AML-193 (cell line): ENCODE measurements at places on chromosomes 16 and 17.
A peak's percentile ranks its signal among the peaks of the same experiment; 100 is the strongest.

DNA sequence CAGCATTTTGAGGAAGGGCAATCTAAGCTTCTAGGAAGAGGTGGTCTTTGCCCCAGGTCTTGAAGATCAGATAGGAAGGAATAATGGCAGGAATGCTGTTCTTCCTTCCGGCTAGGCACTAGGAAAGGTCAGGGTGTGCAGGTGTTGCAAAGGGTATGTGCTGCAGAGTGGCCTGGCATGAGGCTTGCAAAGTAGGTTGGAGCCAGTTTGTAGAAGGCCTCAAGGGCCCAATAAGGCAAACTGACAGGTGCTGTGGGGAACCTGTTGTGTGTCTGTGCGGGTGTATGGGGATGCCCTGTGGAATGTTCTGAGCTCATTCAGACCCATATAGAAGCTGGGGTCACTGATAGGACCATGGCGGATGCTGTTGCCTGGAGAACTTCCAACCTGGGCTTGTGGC is 12.7 kb downstream of the MSI2 start:
- DNase-seq: no peak

GRCh38 chr17:46057366-46057765 is 58.3 kb downstream of the STH start:
- no peak for DNase-seq

- DNase-seq: no peak
Observed at GRCh38 chr16:58428621-58429542, 36.6 kb downstream of the GINS3 start.

- DNase-seq: no peak
Observed at GRCh38 chr16:27052007-27052406, 14.7 kb upstream of the C16orf82 start.

- DNase-seq: no peak
Observed at GRCh38 chr16:13835387-13835786, 84.6 kb upstream of the ERCC4 start.

DNA sequence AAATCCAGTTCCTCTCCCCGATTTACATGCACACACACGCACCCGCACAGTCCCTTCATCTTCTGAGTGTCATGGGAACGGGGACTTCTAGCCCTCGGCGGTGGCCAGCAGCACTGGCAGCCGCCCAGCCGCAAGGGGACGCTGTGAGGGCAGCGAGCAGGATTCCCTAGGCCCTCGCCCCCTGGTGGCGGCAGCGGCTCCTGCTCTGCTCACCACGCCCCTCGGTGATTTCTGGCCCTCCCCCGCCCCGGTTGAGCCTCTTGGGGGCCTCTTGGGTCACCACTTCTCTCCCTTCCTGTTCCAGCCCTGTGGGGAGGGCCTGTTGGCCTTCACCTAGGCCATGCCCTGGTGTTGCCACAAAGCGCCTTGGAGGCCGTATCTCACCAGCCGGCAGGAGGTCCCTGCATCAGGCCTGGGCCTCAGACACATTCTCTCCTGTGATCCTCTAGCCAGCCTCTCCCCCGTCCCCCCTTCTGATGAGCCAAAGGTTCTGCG is 75.2 kb upstream of the KSR1 start:
- DNase-seq: peak; percentile 83

GRCh38 chr16:7331997-7332396 is 648 bp upstream of the RBFOX1 start:
- DNase-seq: no peak

- DNase-seq: no peak
Observed at GRCh38 chr17:48746916-48747444, 18.4 kb upstream of the HOXB13 start.

DNA sequence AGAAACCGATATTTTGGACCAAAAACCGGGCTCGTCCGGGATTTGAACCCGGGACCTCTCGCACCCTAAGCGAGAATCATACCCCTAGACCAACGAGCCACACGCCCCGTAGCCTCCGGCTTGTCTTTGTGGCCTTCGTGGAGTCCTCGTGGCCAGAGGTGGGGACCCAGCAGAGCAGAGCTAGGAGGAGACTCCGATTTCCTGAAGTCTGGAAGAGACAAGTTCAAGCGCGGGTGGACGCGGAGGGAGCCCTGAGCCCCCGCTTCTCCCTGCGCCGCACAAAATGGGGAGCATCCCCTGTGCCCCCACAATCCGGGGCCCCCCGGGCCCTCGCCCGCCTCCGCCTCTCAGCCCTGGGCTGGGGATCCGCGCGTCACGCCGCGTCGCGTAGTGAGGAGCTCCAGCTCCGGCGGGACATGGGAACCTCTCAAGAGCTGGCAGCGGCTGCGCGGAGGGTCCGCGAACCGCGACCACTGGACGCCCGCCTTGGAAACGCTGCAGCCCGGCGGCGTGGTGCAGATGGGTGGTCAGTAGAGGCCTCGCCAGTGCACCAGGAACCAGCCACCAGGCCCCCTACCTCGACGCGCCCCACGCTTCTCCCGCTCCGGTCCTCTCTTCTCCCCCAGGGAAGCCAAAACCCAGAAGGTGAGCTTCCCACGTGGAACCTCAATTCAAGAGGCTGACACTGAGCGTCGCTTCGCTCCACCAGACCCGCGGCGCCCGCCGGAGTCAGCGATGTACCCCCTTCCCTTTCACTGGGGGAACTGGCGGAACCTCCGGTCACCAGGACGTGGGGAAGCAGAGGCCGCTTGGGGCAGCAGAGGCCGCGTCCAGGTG is 5.2 kb upstream of the OR1F1 start:
- DNase-seq: no peak

GRCh38 chr16:56994311-56994710 is 5.0 kb downstream of the NLRC5 start:
- no peak for DNase-seq

DNA sequence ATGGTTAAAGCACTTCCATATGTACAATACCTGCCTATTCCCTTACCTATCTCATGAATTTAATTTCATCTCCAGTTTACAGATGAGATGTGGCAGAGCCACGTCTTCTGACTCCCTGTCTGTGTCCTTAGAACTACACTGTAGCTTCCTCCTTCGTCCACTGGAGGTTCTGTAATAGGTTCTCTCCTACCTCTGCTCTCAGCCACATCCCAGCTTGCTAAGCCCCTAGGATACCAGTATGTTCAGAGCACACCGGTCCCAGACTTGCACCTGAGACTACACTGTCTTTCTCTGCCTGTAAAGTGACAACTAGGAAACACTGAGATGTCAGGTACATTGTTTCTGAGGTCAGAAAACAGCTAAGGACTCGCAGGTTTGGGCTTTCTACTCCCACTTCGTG is 3.8 kb upstream of the RASL10B start:
- no peak for DNase-seq

GRCh38 chr17:82384051-82384729 is 12.6 kb downstream of the UTS2R start:
- DNase-seq: no peak

GRCh38 chr17:72119077-72119872 is 1.5 kb upstream of the SOX9 start:
- no peak for DNase-seq

- no peak for DNase-seq
Observed at GRCh38 chr17:19017804-19018599, 13.4 kb upstream of the FAM83G start.

DNA sequence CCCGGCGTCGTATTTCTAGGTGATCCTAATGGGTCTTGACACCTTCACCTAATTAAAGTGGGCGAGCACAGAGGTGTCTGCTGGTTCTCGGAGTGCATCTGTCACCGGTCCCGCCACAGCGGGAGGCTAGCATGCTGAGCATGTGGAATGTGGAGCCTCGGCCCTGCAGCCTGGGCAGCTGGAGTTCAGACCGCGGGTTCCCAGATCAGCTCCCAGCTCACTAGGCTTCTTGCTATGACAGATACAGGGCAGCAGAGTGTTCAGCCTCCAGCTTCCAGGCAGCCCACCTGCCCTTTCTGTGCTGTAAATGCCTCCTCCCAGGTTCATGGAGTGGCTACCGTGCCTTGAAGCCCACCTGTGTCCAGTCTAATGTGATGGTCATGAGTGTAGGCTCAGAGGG is 166.7 kb downstream of the CPPED1 start:
- DNase-seq: no peak

DNA sequence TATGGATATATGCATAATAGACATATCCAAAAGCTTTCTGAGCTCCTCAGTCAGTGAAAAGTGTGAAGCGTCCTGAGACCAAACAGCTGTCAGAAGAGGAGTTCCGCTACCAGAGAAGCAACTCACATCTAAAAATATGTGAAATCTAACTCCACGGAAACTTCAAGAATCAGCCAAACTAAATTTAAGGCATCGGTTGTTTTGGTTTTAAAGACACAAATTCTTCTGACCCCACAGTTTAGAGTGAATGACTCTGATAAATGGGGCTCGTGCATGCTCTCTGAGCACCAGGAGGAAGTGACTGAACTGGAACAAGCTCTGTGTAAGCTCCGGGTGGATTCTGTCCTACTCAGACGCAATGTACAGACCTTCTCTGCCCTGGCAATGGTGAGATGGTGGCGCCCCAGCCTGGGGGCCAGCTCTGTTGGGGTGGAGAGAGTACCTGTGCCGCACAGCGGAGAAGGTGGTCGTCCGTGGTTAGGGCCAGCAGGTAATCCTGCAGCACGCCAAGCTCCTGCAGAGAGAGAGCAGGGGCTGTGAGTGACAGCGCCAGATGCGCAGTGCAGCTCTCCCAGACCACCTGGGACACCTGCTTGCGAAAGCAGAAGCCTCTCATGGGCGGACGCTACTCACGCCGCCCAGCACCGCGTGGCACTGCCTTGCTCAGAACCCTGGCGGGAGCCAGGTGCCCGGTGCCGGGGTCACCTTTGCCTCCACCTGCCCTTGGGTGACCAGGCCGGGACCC is 44.4 kb upstream of the ATP2A3 start:
- DNase-seq: no peak

DNA sequence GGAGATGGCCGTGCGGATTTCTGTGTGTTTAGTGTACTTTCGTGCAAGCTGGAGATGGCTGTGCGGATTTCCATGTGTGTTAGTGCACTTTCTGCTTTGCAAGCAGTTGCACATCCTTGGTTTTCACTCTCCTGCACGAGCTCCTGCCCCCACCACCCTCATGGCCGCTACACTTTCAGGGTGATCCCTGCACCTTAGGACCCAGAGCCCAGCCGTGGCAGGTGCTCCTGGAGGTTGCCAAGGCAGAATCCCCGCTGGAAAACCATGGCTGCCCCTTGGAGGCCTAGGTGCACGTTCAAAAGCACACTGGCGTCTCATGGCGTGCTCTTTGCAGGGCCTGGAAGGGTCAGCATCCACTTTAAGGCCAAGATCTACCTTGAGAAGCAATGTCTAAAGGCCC is 311.0 kb upstream of the TNRC6C start:
- no peak for DNase-seq

- DNase-seq: no peak
Observed at GRCh38 chr17:31444026-31444425, 52.6 kb downstream of the RAB11FIP4 start.

- no peak for DNase-seq
Observed at GRCh38 chr17:45395569-45396415, 36.9 kb downstream of the ARHGAP27 start.

- DNase-seq: no peak
Observed at GRCh38 chr17:17088086-17088485, 45.8 kb downstream of the MPRIP start.

GRCh38 chr17:33945646-33946546 is 309.2 kb upstream of the CCL2 start:
- no peak for DNase-seq

DNA sequence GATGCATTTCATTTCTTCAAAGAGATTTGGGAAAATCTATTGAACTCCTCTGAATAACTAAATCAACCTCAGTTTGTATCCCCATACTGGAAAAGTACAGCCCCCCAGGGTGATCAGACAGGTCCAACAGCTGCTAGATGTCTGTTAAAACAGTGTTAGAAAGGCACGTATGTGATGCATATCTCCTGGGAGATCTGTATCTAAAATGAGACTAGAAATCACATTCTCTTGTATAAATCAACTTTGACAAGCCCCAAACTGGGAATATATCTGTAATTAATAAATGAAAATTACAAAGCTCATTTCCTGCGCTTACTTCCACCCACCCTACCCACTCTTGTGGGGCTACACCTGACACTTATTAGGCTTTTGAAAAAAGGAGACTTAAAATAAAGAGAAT is 3.8 kb upstream of the KIF2B start:
- no peak for DNase-seq

DNA sequence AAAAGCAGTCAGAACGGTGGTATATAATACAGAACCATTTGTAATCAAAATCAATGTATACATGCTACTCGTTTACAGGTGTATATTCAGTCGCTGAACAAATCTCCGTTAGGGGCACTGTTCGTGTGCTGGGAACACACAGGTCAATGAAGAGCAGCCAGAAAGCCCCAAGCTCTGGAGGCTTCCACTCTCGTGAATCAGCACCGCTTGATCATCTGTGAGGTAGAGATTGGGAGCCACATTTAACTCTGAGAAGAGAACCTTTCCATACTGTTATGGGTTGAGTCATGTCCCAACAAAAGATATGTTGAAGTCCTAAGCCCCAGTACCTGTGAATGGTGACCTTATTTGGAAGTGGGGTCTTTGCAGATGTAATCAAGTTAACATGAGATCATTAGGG is 5.4 kb upstream of the CYTH1 start:
- no peak for DNase-seq

DNA sequence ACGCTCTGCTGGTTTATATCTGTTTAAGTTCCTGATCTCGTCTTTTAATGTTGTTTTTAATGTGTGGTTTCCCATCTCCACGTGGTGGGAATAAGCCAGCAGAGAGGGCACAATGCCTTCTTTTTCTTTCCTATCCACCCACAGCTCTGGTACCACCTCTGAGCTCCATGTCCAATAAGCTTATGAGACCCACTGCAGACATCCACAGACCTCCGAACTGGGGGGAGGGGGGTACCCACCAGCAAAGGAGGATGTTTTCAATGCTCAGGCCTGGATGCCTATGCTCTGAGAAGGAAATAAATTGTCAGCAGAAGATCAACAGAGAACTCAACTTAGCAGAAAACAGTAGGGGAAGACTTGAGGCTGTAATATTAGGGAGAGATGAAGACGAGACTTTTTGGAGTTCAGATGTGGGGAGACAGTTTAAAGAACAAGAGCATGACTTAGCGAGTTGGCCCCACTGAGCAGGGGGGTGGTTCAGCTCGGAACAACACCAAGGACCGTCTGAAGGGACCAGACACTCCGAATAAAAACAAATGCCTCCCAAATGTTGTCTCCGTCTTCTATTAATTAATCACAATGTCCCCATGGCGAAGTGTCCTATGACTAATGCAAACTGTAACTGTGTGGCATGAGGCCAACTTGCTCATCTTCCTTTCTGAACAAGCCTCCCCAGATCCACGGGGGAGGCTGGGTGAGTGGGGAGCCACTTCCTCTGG is 62.7 kb downstream of the GAS7 start:
- DNase-seq: peak; percentile 40

GRCh38 chr17:57114085-57114673 is 29.1 kb downstream of the AKAP1 start:
- DNase-seq: peak; percentile 10

DNA sequence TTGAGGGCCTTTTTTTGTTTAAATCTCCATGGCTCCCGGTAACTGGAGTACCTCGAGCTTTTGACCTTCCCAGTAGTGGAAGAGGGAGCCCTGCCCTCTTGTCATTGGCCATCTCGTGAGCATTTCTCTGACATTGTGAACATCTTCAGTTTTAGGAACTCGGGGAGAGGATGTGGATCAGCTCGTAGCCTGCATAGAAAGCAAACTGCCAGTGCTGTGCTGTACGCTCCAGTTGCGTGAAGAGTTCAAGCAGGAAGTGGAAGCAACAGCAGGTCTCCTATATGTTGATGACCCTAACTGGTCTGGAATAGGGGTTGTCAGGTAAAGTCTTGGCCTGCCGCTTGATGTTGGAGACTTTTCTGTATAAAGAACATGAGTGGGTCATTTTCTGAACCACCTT is 24.3 kb downstream of the NTAN1 start:
- DNase-seq: no peak
